ENCODE measurements at places on chromosomes 5 and 9.

DNA sequence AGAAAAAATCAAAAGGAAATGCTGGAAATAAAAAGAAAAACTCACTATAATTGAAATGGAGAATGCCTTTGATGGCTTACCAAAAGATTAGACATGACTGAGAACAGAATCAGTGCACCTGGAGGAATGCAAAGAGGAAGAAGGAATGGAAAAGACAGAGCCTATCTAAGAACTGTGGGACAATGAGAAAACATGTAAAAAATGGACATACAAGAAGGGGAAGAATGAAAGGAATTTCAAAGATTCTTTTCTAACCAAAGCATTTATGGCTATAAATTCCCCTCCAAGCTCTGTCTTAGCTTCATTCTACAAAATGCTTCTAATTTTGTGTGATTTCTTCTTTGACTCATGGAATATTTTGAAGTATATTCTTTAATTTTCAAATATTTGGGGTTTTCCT lies 47.5 kb upstream of the CLK4 start:
- no peak for DNase-seq

DNA sequence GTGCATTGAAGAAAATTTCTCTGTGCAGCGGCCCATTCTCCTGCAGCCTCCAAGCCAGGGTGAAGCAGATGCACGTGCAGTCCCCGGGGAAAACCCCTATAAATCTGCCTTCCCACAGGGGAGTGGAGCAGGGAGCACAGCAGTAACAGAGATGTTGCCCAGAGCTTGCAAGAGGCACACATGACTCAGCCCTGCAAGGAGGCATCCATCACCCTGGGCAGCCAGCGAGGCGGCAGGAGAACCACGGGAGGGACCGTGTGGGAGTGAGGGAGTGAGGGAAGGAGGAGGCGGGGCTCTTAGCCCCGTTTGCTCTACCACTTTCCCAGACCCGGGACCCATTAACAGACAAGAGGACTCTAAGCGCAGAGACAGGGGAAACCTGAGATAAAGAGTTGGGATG lies 96.2 kb upstream of the ARAP3 start:
- DNase-seq = no peak

DNA sequence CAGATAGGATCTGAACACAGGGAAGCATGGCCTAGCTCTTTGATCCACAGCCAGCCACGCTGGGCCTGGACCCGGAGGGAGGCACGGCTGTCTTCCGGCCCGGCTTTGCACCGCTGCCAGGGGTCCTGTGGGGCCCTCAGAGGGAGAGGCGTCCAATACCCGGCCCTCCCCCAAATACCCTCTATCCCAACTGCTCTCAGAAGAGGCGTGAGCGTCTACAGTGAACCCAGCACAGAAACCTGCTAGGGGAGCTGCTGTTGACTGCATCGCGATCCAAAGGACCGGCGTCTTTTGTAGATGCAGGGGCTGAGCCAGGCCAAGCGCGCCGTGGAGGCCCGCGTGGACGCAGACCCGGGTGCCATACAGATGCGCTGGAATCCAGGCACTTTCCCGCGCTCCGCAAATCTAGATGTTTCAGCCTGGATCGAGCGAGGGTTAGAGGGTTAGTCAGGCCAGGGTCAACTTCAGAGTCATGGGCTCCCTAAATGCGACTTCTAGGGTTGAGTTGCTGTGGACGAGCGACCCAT lies 1.1 kb upstream of the TCF7 start:
- DNase-seq = no peak

DNA sequence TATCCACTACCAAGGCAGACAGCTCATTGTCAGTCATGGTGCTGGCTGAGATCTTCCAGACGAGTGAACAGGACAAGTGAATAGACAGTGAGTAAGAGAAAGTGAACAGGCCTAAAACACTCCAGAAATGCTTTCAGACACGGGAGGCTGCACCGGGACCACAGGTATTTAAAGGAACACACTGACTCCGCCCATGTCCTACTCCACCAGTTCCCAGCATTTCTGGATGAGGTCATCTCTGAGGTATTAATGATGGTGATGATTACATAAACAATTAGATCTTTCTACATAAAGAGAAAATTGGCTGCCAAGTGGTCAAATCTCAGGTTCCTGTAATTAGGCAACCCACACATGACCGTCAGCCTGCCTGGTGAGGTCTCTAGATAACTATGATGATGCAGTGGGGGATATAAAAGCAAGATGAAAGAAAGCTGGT lies at the start of gene ACTBL2:
TSS of gene ACTBL2 (minus strand) at position 141 of the 436 bp plus-strand sequence. CDS start at position 37, 104 bp downstream.
- DNase-seq = no peak

DNA sequence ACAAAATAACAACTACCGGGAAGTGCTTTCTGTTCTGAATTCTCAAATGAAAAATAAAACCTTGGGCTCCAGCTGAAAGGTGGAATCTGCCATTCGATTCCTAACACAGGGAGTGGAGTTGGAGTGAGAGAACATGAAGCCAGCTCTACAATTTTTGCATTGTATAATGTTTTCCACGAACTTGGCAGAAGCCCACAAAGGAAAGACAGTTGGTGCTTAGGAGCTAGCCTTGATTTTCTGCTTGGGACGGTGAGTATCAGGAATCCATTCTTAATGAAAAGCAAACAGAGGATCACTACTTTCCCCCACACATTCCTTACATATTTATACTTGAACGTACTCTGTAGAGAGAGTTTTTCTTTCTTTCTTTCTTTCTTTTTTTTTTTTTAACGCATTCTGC lies 74.2 kb upstream of the FBXL7 start:
- DNase-seq = no peak

DNA sequence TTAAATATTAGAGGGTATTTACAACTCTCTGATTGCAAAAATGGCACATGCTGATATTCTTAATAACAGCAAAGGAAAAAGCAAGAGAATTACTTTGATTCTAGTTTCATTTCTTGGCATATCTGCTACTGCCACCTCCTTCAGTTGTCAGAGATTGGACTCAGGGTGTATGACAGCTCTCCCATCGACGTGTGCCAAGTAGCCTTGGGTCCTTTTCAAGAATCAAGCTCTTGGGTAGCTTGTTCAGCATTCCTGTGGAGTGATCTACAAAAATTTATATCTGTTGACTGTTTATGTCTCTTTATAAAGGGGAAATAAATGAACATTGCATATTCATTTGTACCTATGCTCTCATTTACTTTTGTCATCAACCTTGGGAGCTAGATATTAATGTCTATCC lies 315.6 kb downstream of the PRR16 start:
- DNase-seq = no peak

DNA sequence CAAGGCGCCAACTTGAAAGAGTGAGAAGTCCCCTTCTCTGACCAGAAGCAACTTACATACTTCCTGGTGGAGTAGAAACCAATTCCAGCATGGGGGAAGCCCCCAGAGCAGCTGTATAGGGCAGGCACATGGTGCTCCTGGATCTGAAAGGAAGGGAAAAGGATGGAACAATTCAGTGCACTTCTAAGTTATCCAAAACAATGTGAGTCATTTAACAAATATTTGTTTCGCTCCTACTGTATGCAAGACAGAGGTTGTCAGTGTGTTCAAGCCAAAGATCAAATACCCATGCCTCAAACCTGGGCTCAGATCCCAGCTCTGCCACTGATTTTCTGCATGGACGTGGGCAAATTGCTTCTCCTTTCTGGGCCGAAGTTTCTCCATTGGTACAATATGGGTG lies 67.1 kb downstream of the LHX2 start:
- DNase-seq = no peak

DNA sequence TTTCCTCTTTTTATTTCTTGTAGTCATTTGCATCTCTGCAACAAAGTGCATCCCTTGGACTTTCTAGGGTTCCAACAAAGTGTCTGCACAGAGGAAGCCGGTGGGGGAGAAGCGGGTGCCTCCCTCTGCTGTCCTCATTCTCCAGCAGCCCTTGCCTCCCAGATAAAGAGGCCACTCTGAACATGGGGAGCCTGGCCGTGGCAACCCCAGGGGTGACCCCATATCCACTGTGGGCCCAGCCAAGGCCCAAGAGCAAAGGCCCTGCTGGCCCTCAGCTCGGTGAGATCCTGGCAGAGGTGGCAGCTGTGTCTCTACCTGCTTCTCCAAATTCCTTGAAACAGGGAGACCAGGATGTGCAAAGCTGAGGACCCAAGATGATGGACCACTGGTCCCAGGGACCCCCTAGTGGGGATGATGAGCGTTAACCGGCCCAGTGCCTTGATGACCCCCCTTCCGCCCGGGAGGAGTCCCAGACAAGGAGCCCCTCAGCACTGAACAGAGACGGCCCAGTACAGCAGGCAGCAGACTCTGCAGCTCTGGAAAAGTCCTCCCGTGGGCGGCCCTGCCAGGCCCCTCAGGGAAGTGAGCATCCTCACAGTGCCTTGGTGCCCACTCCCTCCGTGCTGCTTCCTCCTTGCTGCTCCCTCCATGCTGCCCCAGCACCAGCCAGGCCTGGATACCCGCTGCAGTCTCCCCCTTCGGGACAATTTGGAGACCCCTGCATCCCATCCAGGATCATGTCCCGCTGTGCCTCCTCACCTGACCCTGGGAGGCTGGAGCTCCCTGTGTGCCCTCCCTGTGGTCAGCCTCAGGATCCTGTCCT lies 62.5 kb downstream of the MRPL36 start:
- DNase-seq = no peak

GRCh38 chr5:173463207-173463606 lies 135.0 kb upstream of the STC2 start:
- DNase-seq = no peak

DNA sequence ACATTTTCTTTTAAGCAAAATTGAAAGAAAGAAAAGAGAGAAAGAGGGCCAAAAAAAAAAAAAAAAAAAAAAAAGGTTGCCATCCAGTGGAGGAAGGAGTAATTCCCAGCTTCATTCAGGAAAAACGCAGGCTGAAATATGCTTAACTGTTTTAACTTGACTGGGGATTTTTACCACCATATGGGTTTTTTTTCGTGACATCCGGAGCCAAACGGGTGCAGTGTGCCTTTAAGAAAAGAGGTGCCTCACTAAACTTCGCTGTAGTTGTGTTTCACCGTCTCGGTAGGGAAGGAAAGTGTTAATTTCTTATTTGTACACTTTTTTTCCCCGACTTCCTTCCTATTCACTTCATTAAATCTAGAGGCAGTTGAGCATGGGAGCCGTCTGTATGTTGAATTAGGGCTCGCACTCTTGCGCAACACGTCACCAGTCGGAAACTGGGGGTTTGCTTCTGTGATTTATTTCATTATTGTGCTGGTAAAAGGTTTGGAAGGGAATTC lies 143.0 kb downstream of the SMARCA2 start:
- peak; percentile 90 for DNase-seq
